ENCODE measurements at places on chromosomes 3 and 15. TPM values are rescaled to one million over a fixed set of nuclear protein-coding genes. Genes with fewer than 3 reads are reported as not detected.

Gene UMPS
- total RNA-seq, result 17.0 TPM

DNA sequence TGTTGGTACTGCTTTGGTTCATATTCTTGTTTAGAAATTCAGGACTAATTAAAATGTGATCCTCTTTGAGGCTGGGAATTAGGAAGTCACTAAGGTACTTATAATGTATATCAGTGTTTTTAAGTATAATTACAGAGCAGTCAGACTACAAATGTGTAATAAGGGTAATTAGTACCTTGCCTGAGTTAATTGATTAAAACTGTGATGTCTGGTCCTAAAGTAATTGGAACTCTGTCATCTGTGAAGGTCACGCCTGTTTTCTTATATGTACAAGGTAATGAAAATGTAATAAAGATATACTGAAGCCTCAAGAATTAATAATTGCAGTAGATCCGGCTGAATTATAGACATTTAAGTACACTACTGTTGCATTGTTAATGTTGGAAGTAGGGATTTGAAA is 32.8 kb downstream of the RIOX2 start:
- no peaks in the 10 kb centered on the region for H3K27me3 ChIP-seq
- DNase-seq, result no peak
- no peak overlapping the region for H3K4me3 ChIP-seq
- no peak overlapping the region for H3K27ac ChIP-seq
- peaks cover 6% of the 10 kb centered on the region for H3K4me1 ChIP-seq

DNA sequence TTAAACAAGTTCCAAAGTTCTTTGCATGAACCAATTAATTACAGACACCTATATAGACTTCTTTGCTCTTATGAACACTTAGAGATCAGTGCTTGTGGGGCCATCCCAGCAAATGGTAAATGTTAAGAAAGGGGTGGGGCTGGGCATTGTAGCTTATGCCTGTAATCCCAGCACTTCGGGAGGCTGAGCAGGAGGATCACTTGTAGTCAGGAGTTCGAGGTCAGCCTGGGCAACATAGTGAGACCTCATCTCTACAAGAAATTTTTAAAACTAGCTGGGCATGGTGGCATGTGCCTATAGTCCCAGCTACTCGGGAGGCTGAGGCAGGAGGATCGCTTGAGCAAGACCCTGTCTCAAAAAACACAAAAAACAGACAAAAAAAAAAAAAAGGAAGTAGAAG is 19.4 kb upstream of the STARD5 start:
- H3K27ac ChIP-seq, result no peak overlapping the region
- no peak for DNase-seq
- no peak overlapping the region for H3K4me3 ChIP-seq
- H3K27me3 ChIP-seq, result peaks cover 32% of the 10 kb centered on the region
- H3K4me1 ChIP-seq, result peaks cover 5% of the 10 kb centered on the region

GRCh38 chr15:62109982-62110851 is 43.4 kb downstream of the C2CD4A start:
- peaks cover 8% of the 10 kb centered on the region for H3K36me3 ChIP-seq
- H3K27me3 ChIP-seq, result no peaks in the 10 kb centered on the region
- peaks cover 11% of the 10 kb centered on the region for H3K4me1 ChIP-seq
- DNase-seq, result no peak
- no peak overlapping the region for H3K4me3 ChIP-seq

DNA sequence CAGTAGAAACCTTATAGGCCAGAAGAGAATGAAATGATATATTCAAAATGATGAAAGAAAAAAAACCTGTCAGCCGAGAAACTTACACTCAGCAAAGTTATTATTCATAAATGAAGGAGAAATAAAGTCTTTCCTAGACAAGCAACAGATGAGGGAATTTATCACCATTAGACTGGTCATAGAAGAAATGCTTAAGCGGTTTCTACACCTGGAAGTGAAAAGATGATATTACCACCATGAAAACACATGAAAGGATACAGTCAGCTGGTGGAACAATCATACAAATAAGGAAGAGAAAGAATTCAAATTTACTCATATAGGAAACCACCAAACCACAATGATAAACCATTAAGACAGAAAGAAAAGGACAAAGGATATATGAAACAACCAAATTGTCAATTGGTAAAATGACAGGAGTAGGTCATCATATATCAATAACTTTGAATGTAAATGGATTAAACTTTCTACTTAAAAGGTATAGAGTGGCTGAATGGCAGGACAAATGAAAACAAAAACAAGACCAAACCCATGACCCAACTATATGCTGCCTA is 29.9 kb upstream of the PRR23C start:
- H3K27me3 ChIP-seq, result peaks cover 7% of the 10 kb centered on the region
- no peaks in the 10 kb centered on the region for H3K36me3 ChIP-seq

DNA sequence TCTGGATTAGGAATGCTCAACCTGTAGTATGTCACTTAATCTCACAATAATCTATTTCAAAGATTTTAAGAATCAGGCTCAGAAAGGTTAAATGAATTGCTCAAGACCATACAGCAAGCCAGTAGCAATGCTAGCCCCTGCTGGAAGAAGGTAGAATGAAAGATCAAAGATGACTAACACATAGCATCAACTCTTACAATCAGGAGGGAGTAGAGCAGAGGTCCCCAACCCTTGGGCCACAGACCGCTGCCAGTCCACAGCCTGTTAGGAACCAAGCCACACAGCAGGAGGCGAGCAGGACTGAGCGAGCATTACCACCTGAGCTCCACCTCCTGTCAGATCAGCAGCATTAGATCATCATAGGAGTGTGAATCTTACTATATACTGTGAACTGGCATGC is 15.5 kb upstream of the GATM start:
- no peak overlapping the region for H3K4me3 ChIP-seq
- no peak overlapping the region for H3K27ac ChIP-seq
- DNase-seq, result no peak

Gene PLA2G4E
- total RNA-seq, result not detected

Gene DISP2
- 0.03 TPM for total RNA-seq

Gene RETNLB
- total RNA-seq, result not detected

GRCh38 chr3:8559351-8559750 is 57.7 kb downstream of the LMCD1 start:
- peaks cover 11% of the 10 kb centered on the region for H3K27me3 ChIP-seq
- H3K36me3 ChIP-seq, result no peaks in the 10 kb centered on the region
- no peaks in the 10 kb centered on the region for H3K4me1 ChIP-seq
- no peak overlapping the region for H3K4me3 ChIP-seq
- no peak for DNase-seq
- H3K27ac ChIP-seq, result no peak overlapping the region

DNA sequence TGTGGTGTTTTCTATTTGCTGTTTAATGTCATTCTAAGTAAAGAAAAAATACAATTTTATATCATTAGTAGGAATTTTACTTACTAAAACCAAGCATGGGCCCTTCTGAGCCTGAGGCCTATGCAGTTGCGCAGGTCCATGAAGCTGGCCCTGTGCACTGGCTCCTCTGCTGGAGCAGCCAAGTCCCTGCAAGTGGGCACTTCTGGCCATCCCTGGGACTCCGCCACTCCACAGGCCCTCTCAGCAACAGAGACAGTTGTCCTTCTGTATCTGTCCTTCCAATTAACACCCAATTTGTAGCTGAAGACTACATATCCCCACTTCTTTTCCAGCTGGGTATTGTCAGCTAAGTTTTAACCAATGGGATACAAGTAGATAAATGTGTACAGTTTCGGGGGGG is 49.9 kb upstream of the RYK start:
- no peak overlapping the region for H3K27ac ChIP-seq
- H3K4me1 ChIP-seq, result peaks cover 6% of the 10 kb centered on the region
- no peaks in the 10 kb centered on the region for H3K36me3 ChIP-seq
- H3K4me3 ChIP-seq, result peak overlapping the region; percentile 9

GRCh38 chr3:64867224-64867623 is 179.4 kb upstream of the ADAMTS9 start:
- H3K27ac ChIP-seq, result no peak overlapping the region
- H3K36me3 ChIP-seq, result no peaks in the 10 kb centered on the region
- DNase-seq, result no peak
- H3K4me3 ChIP-seq, result no peak overlapping the region
- H3K27me3 ChIP-seq, result no peaks in the 10 kb centered on the region
- H3K4me1 ChIP-seq, result no peaks in the 10 kb centered on the region

DNA sequence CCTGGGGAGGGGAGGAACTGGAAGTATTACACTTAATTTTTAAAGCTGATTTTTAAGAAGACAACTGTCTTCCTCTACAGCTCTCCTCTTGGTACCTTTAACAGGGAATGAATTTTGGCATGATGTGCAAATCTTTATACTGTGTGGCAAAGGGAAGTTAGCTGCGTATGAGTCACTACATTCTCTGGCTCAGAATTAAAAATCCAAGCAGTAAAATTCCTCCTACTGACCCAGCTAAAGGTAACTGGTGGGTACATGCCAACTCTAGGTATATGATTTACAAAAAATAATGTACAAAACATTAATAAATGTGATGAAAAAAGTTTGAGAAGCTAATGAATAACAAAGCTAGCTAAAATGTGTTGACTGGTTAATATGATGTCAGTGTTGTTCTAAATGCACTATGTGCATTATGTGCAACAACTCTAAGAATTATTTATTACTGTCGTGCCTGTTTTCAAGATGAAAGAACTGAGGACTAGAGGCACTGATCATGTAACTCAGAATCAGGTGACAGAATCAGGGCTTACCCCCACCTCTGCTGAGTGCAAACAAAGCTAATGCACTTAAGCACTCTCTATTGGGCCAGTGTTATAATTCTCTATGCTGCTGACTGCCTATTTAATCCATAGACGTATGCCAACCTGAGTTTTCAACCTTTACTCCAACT is 194.7 kb upstream of the CADPS start:
- no peaks in the 10 kb centered on the region for H3K36me3 ChIP-seq
- no peak overlapping the region for H3K27ac ChIP-seq

Gene TMEM44
- total RNA-seq, result 0.94 TPM

Gene SOX14
- total RNA-seq, result not detected

- no peaks in the 10 kb centered on the region for H3K27me3 ChIP-seq
- no peaks in the 10 kb centered on the region for H3K4me1 ChIP-seq
- H3K4me3 ChIP-seq, result no peak overlapping the region
- no peak overlapping the region for H3K27ac ChIP-seq
These were observed 822.4 kb upstream of the CADM2 start for GRCh38 chr3:84136425-84136824.

All from T-helper 17 cell (primary cell).